ENCODE measurements at places on chromosomes 2 and 18.

- no peak for DNase-seq
Measured at GRCh38 chr18:10353791-10354190, 100.6 kb upstream of the APCDD1 start.

DNA sequence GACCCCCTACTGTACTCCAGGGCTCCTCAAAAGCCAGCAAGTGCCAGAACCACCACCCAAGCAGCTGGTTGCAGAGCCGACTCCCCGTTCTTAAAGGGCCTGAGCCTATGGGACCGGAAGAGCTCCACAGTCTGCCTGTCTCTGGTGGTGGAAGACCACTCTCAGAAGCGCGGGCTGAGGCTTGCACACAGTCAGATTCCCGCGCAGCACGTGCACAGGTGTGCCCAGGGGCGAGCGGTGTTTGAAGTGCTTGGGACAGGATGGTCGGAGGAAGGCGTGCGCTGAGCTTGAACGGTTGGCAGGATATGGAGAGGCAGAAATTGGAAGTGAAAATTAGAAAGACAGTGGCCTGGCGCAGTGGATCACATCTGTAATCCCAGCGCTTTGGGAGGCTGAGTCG, 64.8 kb downstream of the CYP26B1 start:
- no peak for DNase-seq

GRCh38 chr2:230868161-230868946, 3.6 kb downstream of the ITM2C start:
- no peak for DNase-seq

GRCh38 chr18:3671176-3671575, 221.2 kb downstream of the TGIF1 start:
- DNase-seq, result no peak

- DNase-seq, result no peak
Measured at GRCh38 chr18:604771-605170, 8.0 kb downstream of the CLUL1 start.
